ENCODE measurements at places on chromosomes 16 and 17. TPM values are rescaled to one million over a fixed set of nuclear protein-coding genes. Genes with fewer than 3 reads are reported as not detected.

Gene FOXF1
- 0.41 TPM for total RNA-seq

Gene TERB1
- total RNA-seq: 0.41 TPM

Gene CMIP
- 18.8 TPM for total RNA-seq

DNA sequence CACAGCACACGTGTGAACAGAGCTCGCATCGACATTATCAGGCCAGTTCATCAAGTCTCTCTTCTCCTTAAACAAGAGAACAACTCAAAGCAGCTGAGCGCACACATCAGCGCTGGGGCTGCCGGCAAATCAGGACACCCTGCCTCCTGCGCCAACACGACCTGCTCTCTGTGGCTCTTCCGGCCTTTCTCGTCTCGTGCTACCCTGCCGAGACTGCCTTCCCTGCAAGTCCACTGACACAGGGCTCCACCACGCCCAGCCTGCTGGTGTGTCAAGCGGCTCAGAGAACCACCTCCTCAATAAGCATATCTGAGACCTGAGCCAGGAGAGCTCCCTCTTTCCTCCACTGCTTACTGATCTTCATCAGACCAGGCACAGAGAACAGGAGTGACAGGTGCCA is 96.9 kb downstream of the ZNF778 start:
- DNase-seq: no peak

Gene ANKS4B
- total RNA-seq: under 0.01 TPM

Gene RUNDC3A
- total RNA-seq: 123 TPM

- DNase-seq: no peak
Observed at GRCh38 chr17:67020293-67020766, 24.0 kb upstream of the CACNG1 start.

Gene TMEM100
- total RNA-seq: 3.3 TPM

DNA sequence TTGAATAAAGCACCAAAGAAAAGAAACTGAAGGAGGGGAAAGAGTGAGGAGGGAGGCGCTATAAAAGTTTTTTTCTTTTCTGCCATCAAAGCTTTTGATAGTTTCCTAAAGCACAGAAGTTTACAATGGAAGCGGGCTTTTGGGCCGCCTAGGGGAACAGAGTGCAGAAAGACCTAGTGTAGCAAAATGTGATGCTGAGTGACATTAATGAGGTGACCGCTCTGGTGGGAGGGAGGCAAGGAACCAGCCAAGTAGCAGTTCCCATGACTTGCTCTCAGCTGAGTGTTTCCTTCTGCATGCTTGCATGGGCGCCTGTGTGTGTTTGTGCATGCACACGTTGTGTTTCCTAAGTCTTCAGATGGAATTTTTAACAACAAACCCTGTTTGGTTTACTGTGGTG is 15.5 kb downstream of the MSI2 start:
- DNase-seq: no peak

DNA sequence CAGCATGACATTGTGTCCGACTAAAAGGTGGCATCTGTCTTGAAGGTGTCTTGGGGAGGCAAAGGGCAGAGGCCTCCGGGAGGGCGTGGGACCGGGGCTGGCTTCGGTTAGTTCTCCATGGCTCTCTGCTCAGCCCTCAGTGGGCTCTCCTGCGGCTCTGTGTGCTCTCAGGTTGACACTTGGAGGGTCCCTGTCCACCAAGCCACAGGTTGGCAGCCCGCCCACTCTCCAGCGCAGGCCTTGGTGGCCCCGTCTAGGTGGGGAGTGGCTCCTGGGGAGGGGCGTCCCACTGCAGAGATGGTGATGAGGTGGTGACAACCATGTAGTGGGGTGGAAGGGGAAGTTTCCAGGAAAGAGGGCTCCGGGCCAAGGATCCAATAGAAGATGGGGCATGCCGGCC is 31.6 kb downstream of the ADGRG5 start:
- DNase-seq: no peak

GRCh38 chr16:72104905-72105304 is 11.3 kb downstream of the DHX38 start:
- DNase-seq: no peak

DNA sequence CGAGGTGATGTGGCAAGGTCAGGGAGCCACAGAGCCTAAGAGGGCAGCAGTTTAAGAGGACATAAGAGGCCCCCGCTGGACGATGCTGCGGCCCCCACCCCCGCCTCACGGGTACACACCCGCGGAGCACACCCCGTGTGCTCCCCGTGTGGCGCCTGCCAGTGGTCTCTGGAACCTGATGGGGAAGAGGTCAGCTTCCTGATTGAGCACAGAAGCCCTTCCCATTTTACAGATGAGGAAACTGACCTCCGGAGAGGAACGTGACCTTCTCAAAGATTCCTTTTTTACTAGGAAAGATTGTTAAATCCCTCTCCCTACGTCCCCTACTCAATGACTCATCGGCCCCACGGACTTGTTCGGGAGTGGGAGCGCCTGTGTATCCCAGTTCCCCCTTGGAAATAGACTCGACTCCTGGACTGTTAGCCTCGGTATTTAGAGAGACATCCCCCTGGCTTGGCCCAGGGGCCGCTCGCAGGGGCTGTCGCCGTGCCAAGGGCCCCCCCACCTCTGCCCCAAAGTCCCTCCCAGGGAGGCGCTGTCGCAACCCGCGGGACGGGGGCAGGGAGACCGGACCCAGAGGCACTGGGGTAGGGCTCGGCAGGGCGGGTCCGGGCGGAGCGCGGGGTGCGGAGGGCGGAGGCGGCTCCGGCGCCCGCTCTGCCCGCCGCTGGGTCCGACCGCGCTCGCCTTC is at the start of gene ABCC3:
ABCC3 (plus strand) TSS at position 658 of the 691 bp plus-strand sequence. CDS start 56 bp downstream, outside the sequence.
- peak; percentile 67 for DNase-seq

Gene TLCD3A
- total RNA-seq: 11.4 TPM

DNA sequence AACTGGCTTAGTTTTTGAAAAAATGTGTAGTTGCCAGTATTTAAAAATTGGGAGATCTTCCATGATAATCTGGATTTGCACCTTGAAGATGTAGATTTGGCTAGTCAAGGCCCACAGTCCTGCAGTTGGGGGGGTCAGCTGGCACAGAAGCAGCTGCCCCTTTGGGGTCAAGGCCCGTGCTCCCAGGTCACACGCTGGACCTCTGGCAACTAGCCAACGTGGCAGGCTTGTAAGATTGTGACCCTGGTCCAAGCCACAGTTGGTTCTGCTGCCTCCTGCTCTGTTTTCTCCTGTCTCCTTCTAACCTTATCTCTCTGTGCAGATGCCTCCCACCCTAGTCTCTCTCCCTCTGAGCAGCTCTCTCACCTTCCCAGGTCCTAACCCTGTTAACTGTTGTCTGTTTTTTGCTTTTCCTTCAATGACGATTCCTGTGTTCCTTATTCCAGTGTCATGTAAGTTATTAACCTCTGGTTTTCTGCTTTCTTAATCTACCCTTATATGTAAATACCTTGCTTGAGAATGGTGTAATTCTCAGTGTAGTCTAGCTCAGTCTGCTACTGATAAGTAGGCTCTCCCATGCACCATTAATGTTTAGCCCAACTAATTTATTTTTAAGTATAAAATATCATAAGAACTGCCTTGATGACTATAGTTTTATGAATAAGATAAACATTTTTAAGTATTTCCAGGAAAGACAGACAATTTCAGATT is 27.9 kb downstream of the CLEC16A start:
- no peak for DNase-seq

DNA sequence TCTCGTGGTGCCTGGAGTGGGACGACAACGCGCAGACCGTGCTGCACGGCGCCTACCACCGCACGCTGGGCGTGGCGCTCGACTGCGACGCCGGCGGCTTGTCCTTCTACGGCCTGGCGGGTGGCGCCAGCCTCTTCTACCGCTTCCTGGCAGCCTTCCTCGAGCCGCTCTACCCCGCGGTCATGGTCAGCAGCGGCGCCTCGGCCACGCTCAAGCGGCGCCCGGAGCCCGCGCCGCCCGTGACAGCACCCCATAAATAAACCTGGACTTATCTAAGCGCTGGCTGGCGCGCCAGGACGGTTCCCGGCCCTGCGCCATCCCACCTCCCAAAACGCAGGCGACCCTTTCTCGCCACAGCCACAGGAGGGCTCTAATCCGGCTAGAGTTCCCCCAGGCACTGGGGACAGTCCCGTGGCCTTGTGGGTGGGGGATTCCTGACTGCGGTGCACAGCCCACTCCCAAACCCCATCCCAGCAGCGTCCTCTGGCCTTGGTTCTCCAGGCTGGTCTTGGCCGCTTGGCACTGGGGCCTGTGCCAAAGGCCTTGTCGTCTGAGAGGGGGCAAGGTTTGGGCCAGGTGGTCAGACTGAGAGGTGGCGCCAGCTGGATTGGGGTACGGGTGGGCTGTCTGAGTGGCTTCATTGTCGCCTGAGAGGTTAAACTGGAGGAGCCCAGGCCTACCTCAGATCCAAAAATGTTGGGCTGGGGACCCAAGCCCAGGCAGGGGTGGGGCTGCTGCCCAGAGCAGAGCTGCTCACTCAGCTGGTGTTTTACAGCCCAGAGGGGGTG is 10.1 kb upstream of the SLC16A5 start:
- peak; percentile 69 for DNase-seq

Gene IRX5
- total RNA-seq: 0.41 TPM

- DNase-seq: no peak
Observed at GRCh38 chr17:2263183-2264066, 40.2 kb downstream of the SMG6 start.

DNA sequence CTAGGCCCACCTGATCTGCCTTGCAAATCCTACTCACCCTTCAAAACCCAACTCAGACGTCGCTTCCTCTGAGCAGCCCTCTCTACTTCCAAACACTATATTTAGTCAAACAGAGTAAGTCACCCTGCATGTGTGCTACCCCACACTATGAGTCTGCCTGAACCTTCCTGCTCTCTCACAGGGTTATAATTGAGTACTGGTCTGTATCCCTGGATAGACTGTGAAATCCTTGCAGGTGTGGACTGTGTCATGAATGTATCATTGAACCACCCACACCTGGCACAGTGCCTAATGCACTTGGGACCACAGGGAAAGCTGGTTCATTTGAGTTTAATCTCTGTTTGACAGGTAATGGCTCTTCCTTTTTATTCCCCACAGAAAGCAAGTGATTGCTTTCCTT is 3.4 kb downstream of the FBXO39 start:
- DNase-seq: no peak

Gene CRYM
- 87.2 TPM for total RNA-seq

- no peak for DNase-seq
Observed at GRCh38 chr17:31068291-31068690, 26.5 kb upstream of the NF1 start.

DNA sequence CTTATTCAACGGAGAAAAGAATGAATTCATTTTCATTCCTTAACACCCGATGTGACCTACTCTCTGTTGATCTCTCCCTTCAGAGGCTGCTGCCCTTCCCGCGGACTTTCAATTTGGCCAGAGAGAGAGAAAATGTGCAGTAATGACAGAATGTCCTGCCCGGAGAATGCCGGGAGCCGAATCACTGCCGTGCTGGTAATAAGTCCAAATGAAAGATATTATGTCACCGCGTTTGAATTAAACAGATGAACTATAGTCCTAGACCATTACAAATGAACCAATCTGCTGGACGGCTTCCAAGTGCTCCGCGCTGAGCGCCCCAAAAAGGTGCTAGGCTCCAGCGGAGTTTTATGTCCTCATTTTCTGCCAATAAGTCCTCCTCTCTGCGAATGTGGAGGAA is 14.7 kb upstream of the C16orf82 start:
- DNase-seq: peak; percentile 33

DNA sequence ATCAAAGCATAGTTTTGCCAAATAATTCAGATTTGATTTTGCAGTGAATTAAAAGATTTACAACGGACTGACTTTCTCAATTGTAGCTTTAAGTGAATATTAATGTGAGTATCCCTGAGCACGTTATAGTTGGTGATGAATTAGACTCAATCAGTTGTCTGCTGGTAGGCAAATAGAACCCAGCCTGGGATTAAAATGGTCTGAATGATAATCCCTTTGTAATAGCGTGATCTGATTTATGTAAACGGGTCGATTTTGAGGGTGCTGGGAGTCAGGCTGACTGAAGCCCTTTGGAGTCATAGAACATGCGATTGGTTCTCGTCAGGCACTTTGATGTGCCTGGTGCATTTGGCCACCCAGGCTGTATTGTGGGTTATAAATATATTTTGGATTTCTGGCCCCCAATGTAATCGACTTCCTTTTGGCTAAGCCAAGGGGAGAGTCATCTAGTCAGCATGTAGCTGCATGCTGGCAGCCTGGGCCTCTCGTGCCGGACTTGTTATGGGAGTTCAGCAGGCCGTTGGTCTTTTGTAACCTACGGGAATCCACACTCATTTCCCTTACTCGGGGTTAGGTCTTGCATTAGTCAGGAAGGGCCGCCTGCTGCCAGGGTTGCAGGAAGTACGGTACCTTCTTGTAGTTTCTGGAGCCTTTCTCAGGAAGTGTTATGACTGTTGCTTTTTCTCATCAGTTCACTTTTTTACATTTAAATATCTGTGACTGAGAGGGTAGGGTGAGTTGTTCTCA is 5.4 kb downstream of the PGS1 start:
- DNase-seq: no peak

GRCh38 chr16:85415196-85416090 is 197.7 kb upstream of the GSE1 start:
- no peak for DNase-seq

GRCh38 chr16:8179615-8180014 is 410.7 kb downstream of the TMEM114 start:
- DNase-seq: no peak

- DNase-seq: peak; percentile 16
Observed at GRCh38 chr16:56823081-56823733, 41.8 kb upstream of the SLC12A3 start.

GRCh38 chr17:31414550-31414918 is 23.1 kb downstream of the RAB11FIP4 start:
- no peak for DNase-seq

GRCh38 chr17:61366715-61367413 is 32.8 kb upstream of the TBX2 start:
- no peak for DNase-seq

DNA sequence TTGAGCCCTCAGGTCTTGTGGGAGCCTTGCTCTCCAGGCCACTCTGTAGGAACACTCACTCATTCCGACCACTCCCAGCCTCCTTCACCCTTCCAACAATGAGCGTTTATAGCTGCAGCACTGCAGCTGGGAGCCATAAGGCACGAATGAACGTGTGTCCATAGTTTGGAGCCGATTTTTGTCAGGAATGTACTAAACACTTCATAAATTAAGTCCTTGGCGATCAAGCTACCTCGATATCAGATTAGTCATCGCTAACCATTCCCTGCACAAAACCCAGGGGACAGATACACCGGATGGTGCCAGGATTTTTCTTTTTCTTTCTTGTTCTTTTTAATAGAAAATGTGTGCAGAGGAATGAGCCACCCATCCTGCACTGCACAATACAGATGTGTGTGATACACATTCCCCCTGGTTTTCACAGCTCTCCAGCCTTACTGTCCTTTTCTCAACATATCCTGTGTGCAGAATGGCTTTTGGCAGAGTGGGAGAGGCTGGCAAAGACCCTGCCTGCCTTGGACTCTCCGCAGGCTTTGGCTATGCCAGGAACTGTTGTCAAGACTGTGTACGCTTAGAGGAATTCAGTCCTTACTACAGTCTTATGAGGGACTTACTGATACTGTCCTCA is 68.4 kb upstream of the ELAC2 start:
- DNase-seq: no peak

Gene NPIPB8
- not detected for total RNA-seq

DNA sequence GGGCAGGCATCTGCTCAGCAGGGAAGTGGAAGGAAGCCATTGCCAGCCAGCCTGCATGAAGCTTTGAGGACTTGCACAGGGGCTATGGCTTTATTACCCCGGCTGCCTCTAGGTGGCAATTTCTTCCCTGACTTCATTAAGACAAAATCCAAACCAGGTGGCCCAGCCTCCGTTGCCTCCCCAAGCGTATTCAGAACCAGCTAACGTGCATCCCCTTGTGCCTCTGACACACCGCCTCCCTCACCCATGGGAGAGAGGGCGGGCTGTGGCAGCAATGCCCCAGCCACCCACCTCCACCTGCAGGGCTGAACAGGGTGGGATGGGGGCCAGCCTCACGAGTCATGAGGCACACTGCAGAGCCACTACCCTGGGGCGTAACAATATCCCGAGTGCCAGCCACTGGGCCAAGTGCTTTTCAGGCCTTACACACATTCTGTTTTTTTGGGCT is 6.8 kb downstream of the KIFC3 start:
- peak; percentile 42 for DNase-seq
